ENCODE measurements at places on chromosomes 2 and 18.

DNA sequence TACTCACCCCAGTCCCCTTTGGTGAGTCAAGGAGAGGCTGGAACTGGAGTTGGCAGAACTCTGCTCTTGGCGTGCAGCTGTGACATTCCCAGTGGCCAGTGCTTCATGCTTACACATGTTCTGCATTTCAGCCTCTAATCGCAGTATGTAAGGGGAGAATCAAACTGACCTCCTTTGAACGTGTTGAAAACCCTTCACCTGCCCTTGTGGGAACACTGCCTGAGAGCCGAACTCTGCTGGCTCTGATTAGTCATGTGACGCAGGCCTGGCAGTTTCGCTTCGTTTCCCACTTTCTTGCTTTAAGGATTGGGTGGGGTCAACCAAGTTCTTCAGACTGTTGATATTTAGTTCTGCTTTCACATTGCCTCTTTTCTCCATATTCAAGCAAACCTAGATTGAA, 173.8 kb upstream of the BCL2L11 start:
- DNase-seq: no peak

GRCh38 chr2:168884975-168885374, 5.3 kb downstream of the SPC25 start:
- DNase-seq: no peak

GRCh38 chr18:48106976-48107781, 176.7 kb upstream of the SMAD2 start:
- DNase-seq: no peak

DNA sequence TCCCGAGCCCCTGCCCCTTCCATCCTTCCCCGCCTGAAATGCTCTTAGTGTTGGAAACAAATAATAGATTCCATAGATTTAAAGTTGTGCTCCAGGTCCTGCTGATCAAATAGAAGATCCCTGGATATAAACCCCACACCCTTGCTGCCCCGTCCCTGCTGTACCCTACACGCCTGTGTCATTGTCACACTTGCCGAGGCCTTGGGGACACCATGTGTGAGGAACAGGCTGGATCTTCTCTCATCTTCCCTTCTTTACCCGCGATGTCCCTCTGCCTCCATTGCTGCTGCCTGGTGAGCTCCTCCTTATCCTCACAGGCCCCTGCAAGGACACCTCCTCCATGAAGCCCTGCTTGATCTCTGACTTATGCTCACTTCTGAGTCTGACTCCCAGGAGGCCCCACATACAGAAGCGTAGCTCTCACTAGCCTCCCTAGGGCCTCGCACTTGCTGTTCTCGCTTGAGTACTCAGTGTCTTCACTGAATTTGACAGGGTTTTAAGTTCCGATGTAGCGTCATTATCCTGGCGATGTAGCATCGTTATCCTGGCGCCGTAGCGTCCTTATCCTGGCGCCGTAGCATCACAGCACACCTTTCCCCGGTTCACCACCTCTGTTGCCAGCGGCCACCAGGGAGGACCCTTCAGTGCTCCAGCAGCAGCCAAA, 221.9 kb downstream of the NDUFA10 start:
- DNase-seq: no peak

GRCh38 chr2:20611077-20611843, 39.6 kb downstream of the HS1BP3 start:
- no peak for DNase-seq

GRCh38 chr2:231007286-231008098, 11.6 kb downstream of the SPATA3 start:
- no peak for DNase-seq
